ENCODE measurements at places on chromosomes 7 and 10. TPM values are rescaled to one million over a fixed set of nuclear protein-coding genes. Genes with fewer than 3 reads are reported as not detected.

DNA sequence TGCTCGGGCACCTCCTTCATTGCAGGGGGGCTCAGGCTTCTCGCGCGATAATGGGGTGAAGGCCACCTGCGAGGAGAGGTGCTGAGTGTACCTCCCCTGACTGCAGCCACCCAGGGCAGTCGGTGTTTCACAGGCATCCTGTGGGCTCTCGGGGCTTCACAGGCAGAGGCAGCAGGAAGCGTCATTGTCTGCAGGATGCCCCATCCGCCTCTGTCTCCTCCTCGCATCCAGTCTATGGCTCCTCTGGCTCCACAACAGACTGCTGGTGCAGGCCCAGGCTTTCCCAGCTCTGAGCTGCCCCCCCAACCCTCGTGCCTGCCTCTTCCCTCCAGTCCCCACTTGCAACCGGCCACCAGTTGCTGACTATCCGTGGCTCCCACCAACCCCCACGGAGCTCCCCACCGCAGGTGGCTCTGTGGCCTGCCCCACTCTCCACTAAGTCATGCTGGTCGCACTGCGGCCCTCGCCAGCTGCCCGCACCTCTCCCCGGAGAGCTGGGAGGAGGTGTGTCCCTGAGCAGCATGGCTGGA is 36.5 kb downstream of the CAMK2B start:
- DNase-seq: peak; percentile 4

The SLC26A4 gene
- total RNA-seq: 5.2 TPM

GRCh38 chr7:55775051-55775420 is 87.5 kb downstream of the SEPTIN14 start:
- no peak for DNase-seq

DNA sequence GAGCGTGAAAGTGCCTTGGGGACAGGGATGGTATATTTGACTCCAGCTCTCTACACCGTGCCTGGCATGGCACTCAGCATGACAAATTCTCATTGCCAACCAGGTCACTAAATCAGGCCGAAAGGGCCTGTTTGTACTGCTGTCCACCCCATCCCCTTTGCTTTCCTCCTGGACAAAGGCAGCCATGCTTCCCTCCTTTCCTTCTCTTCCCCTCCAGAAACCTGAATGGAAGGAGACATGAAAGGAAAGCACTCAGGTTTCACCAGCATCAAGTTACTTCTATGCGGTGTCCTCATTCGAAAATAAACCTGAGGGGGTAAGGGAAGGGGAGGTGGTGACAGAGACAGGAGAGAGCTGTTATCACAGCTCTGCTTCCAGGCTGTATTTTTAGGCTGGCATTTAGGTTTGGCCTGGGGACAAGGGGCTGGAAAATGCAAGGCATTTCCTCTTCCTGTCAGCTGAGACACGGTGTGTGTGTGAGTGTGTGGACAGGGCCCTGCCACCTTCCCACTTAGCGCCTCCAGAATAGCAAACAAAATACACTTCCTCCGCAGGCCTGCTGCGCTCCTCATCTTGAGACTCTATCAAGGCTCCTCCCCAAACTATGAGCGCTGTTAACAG is 79.9 kb upstream of the COL13A1 start:
- no peak for DNase-seq

All from activated CD4-positive, alpha-beta memory T cell treated with anti-CD3 and anti-CD28 coated beads for 36 hours (primary cell).